Keratinocyte (primary cell): ENCODE measurements at places on chromosomes 2 and 18. TPM values are rescaled to one million over a fixed set of nuclear protein-coding genes. Genes with fewer than 3 reads are reported as not detected.
A peak's percentile ranks its signal among the peaks of the same experiment; 100 is the strongest.

GRCh38 chr2:48145845-48146452 lies 239.7 kb upstream of the FBXO11 start:
- DNase-seq, result no peak

DNA sequence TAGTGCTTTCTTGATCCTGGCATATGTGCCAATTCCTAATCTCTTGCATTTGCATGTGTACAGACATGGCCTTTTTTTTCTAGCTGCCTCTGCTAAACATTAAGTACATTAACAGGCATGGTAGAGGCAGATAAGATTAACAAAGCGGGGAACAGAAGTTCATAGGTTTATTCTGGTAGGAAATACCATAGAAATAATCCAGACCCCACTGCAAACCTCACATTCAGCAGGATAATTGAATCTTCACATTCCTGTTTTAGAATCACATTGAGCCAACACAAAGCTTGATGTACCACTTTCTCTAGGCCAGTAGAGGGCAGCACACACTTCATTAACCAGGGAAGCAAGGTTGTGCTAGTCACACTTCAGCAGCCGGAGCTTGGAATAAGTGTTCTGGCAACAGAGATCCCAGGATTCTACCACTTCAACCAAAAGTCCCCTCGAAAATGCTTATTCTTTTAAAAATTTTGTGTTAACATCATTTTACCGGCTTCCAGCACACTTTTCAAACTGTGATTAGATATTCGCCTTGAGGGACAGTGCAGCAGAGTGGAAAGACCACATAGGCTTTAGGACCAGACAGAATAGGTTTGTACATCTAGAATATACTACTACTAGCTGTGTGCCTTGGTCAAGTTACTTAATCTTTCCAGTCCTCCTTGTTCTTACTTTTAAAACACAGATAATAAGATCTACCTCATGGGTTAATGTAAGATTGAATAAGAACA lies 420.2 kb upstream of the CHST9 start:
- peak; percentile 33 for DNase-seq

- DNase-seq, result no peak
Measured at GRCh38 chr18:5294113-5294456, 1.4 kb downstream of the ZBTB14 start.

GRCh38 chr2:234905547-234906265 lies 46.1 kb upstream of the SH3BP4 start:
- no peak for DNase-seq

DNA sequence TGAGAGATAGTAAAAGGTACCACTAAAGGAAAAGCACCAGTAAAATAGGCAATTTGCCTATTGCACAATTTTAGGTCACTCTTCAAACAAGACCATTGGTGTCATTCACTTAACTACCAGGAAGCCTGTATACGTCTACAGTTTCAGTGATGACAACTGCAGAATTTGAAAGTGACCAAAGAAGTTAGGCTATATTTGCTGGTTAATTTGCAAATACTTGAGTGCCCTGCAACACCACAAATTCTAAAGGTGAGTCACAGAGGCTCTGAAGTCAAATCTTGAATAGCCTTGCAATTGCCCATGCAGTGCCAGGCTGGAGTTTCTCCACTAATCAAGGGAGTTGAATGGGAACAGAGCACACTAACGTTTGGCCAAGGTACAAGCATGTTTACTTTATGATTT lies 128.7 kb upstream of the CCDC68 start:
- DNase-seq, result no peak

DNA sequence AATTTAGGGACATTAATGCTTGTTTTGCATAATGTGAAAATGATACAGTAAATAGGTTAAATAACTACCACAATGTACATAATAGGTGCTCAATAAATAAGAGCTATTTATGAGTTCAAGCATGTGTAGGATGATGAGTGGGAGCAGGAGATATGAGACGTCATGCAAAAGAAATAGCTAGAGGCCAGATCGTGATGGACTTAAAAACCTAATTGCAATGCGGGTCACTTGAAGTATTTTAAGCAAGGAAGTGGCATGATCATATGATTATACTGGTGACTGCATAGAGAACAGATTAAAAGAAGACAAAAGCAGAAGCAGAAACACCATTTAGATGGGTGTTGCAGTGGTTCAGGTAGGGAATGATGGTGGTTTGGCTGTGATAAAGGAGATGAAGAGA lies 78.0 kb downstream of the HNMT start:
- DNase-seq, result no peak

- DNase-seq, result no peak
Measured at GRCh38 chr2:106972782-106973181, 86.8 kb upstream of the ST6GAL2 start.

GRCh38 chr2:37274359-37274965 lies 43.0 kb downstream of the NDUFAF7 start:
- DNase-seq, result no peak

- no peak for DNase-seq
Measured at GRCh38 chr2:222976521-222977061, 75.4 kb upstream of the KCNE4 start.

GRCh38 chr2:1556776-1557466 lies 143.7 kb downstream of the TPO start:
- no peak for DNase-seq

GRCh38 chr18:27599202-27599829 lies 414.2 kb upstream of the CHST9 start:
- DNase-seq, result no peak

GRCh38 chr2:112572005-112572404 lies 12.4 kb upstream of the CHCHD5 start:
- no peak for DNase-seq

GRCh38 chr2:97718051-97718882 lies 4.9 kb downstream of the ZAP70 start:
- no peak for DNase-seq

CARF gene
- polyA plus RNA-seq, result 3.1 to 6.5 TPM (median 5.2 TPM) in 3 replicates

YWHAQ gene
- 365 to 593 TPM (median 369 TPM) in 3 replicates for polyA plus RNA-seq

CROCC2 gene
- not detected in 3 replicates for polyA plus RNA-seq

LRRC30 gene
- polyA plus RNA-seq, result not detected in 3 replicates

RNF144A gene
- polyA plus RNA-seq, result 1.1 to 1.4 TPM (median 1.3 TPM) in 3 replicates

ZNF892 gene
- polyA plus RNA-seq, result 1.5 to 1.6 TPM (median 1.6 TPM) in 3 replicates

SLC14A1 gene
- polyA plus RNA-seq, result 0.06 to 0.23 TPM in 2 of 3 replicates, not detected in the other

GFPT1 gene
- polyA plus RNA-seq, result 7.2 to 12.9 TPM (median 12.1 TPM) in 3 replicates

LHCGR gene
- polyA plus RNA-seq, result not detected in 3 replicates
